NCI-H2029 treated with DMSO at 0.1 percent for 48 hours (cell line): ENCODE measurements at places on chromosomes 1 and 21.
A peak's percentile ranks its signal among the peaks of the same experiment; 100 is the strongest.

DNA sequence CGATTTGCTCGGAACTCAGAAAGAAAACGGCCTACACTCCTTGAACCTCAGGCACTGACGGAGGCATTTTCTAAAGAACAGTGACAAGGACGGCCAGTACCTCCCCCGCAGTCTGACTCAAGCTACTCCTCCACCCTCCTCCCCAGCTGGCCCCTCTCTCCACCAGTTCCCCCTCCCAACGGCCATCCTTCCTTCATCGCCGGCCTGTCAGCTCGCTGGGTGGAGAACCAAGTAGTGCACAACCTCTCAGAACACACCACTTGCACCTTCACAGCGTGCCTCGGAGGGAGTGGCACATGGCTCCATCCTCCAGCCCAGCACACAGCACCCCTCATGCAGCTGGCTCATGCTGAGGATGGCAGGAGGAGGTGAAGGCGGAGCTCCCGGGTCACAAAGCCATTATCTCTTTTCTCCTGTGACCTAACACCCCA is 58.8 kb downstream of the TOR1AIP2 start:
- DNase-seq, result no peak

DNA sequence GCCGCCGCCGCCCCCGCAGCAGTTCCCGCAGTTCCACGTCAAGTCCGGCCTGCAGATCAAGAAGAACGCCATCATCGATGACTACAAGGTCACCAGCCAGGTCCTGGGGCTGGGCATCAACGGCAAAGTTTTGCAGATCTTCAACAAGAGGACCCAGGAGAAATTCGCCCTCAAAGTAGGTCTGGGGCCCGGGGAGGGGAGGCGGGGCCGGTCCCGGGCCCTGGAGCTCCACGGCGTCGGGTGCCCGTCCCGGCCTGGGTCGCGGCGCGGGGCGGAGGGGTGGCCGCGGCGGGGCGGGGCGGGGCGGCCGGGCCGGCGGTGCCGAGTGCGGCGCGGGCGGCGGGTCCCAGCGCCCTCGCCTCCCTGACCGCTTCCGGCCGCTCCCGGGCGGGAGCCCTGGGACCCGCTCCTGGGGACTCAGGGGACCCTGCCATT is 646 bp downstream of the MAPKAPK2 start:
- no peak for DNase-seq

GRCh38 chr1:197787056-197787455 is 11.8 kb upstream of the DENND1B start:
- DNase-seq, result no peak

DNA sequence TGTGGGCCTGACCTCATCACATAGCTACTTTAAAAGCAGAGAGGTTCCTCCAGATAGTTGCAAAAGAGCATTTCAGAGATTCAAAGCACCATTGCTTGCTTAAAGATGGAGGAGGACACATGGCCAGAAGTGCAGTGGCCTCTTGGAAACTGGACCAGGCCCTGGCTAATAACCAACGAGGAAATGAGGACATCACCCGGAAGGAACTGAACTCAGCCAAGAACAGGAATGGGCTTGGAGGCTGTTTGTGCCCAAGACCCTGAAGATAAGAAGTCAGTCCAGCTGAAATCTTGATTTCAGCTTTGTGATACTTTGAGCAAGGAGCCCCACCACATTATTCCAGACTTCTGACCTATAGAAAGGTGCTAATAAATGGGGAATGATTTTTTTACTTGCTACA is 437.0 kb downstream of the PTPRC start:
- DNase-seq, result no peak

- no peak for DNase-seq
These were observed 58.5 kb upstream of the CNTN2 start for GRCh38 chr1:204984499-204984898.

DNA sequence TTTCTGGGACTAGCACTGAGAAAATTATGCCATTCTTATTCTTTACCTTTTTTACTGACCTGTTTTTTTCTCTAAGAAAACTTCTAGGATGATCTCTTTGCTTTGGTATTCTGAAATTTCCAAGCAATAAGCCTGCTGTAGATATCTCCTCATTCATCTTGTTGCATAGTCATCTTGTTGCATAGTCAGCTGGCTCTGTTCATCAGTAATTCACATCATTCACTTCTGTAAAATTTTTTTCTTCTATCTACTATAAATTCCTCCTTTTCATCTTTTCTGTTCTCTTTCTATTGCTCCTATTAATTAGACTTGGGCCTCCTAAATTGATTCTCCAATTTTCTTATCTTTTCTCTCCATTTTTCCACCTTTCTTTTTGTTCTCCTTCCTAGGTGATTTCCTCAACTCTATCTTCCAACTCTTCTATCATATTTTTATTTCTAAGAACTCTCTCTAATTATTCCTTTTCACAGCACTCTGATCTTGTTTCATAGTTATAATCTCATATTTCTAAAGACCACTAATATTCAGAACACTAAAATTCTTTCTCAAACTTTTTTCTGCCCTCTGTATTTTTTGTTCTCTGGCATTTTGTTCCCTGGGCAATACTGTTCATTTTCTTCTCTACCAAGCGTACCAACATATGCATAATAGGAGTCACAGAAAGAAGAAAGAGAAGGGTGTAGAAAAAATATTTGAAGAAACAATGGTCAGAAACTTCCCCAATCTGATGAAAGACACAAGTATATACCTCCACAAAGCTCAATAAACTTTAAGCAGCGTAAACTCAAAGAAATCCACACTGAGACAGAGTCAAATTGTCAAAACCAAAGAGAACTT is 17.7 kb downstream of the TUT4 start:
- no peak for DNase-seq

DNA sequence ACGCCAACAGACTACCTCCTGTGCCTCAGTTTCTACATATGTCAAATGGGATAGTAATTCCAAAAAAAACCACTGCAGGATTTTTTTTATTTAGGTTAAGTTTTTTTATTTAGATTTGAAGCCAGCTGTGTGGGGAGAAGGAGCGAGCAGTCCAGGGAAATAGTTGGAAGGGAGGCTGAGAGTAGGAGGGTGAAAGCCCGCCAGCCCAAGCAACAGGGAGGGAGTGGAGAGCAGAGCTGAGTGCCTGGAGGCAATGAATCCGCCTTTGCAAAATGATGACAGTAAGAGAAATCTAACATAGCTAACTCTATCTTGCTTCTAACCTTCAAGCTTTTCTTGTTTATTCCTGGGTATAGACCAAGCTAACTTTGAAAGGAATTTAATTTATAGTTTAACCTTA is 15.6 kb upstream of the C1orf198 start:
- no peak for DNase-seq

DNA sequence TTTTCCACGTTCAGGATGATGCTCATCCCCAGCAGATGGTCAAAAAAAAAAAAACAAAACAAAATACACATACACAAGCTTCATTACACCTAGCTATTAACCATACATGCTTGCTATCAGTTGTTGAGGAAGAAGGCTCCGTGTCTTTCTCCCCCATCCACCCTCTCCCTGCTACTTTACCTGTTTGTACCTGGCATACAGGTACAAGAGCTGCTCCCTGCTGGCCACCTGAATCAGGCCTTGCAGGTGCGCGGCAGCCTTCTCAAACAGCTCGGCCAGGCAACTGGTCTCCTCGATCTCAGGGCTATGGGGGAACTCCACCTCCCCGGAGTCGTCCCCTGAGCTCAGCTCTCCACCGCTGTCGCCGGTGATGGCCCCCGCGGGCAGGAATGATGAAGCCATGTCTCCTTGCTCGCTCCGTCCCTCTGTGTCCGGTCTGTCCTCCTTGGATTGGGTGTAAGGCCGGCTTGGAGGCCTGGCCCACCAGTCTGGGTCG is 464 bp downstream of the ACBD6 start:
- peak; percentile 31 for DNase-seq

DNA sequence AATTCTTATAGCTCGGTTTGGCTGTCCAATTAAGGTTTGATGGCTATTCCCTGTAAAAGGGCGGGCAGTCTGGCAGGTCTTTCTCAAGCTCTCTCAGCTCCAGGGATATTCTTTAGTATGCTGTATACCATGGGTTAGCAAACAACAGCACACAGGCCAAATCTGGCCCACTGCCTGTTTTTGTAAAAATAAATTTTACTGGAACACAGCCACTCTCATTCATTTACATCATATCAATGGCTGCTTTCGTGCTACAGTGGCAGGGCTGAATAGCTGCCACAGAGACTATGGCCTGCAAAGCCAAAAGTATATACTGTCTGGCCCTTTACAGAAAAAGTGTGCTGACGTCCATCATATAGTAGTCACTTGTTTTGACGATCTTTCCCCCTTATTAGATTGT is 32.0 kb downstream of the MACO1 start:
- DNase-seq, result peak; percentile 16

DNA sequence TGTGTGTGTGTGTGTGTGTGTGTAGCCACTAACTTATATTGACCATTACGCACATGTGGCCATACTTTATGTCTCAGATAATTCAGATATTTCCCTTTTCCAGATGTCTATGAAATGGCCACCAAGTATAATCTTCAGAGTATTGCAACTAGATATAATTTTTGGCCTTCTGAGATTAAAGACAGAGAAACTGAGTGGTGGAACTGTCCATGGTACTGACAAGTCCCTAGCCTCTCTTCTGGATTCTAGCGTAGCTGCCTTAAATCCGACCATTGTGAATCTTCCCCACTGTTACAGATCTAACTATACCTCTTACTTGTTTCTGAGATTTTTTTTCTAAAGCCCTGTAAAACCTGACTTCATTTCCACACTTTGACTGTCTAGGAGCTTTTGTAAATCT is 100.0 kb upstream of the SERTAD4 start:
- DNase-seq, result no peak

- no peak for DNase-seq
These were observed 233.6 kb downstream of the RPS6KC1 start for GRCh38 chr1:213284626-213285025.

DNA sequence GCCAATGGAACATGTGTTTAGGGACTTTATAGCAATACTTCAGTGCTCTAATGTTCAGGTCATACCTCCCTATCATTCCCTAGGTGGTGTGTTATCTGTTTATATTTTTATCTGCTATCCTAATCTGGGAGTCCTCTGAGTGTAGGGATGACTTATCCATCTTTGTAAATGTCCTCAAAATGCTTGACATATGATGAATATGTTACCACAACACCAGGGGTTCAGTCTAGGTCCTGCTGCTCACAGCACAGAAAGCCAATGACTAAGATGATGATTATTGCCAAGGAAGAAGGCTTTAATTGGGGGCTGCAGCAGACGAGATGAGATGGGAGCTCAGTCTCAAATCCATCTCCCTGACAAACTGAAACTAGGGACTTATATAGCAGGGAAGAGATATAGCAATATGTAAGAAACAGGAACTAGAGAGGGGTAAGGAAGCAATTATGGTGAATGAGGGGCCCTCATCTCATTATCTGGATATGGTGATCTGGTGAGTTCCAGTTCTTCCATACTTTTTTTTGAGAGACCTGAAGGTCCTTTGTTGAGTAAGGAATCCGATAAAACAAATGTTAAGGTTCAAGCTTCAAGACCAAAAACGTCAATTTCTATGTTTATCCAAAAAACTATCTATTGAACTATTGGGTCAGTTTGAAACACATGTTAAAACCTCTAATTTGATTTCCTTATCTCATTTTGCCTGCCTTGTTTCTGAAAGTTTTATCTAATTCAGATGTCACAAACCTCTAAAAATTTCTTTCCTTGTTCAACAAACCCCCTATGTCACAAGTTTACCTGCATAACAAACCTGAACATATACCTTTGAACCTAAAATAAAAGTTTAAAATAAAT is 256.7 kb upstream of the CACYBP start:
- no peak for DNase-seq

DNA sequence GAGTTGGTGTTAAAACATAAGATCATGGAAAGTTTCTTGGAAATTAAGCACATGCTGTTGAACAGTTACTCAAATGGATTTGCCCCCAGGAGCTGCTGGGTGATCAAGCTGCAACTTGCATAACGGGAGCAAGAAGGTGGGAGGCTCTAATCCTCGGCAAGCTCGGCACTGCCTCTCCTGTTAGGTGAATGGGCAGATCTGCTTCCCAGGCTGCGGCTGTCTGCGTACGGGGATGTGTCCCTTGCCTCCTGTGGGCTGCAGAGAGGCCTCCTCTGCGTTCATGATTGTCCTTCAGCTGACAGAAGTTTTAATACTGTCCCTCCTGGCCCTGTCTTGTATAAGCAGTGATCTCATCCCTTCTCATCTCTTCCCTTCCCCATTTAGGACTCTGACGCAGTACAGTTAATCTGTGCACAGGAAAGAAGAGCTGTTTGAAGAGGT is 36.7 kb downstream of the ATP1A1 start:
- DNase-seq, result no peak

- DNase-seq, result no peak
These were observed 168.5 kb downstream of the PSMG1 start for GRCh38 chr21:39014747-39015146.

DNA sequence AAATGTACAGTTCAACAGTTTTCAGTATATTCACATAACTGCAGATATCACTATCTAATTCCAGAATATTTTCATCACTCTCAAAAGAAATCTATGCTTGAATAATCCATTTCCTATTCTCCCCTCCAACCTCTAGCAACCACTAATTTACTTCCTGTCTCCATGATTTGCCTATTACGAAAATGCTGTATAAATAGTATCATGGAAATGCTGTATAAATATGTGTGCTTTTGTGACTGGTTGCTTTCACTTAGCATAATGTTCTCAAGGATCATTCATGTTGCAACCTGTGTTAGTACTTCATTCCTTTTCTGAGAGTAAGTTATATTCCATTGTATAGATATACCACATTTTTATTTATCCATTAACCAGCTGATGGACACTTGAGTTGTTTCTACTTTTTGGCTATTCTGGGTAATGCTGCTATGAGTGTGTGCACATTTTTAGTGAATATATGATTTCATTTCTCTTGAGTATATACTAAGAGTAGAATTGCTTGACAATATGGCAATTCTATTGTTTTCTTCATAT is 115.6 kb downstream of the TNFSF18 start:
- DNase-seq, result no peak

DNA sequence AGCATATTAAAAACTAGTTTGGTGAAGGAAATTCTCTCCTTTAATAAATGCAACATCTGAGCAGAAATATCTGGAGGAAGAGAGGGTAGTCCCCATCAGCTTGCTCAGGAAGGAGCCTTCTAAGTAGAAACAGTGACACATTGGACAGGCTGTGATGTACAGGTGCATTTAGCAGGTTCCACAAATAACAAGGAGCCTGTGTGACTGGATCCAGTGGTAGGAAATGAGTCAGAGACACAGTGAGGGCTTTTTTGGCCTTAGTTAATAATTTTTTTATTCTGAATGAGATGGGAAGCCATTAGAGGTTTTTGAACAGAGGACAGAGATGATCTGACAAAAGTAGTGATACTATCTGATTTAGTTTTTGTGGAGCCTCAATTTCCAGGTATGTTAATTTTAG is 738.9 kb upstream of the PTBP2 start:
- DNase-seq, result no peak

- DNase-seq, result no peak
These were observed 8.0 kb downstream of the SLC35F3 start for GRCh38 chr1:233912447-233912846.

- DNase-seq, result no peak
These were observed 7.0 kb downstream of the CACNA1E start for GRCh38 chr1:181490276-181490675.

GRCh38 chr1:44696789-44697345 is 22.4 kb downstream of the ARMH1 start:
- no peak for DNase-seq
